Stimulated activated CD4-positive, alpha-beta T cell treated with anti-CD3 and anti-CD28 coated beads, Interleukin-2, amount 100 ng/mL, for 24 hours (primary cell): ENCODE measurements at places on chromosomes 6 and 20.

DNA sequence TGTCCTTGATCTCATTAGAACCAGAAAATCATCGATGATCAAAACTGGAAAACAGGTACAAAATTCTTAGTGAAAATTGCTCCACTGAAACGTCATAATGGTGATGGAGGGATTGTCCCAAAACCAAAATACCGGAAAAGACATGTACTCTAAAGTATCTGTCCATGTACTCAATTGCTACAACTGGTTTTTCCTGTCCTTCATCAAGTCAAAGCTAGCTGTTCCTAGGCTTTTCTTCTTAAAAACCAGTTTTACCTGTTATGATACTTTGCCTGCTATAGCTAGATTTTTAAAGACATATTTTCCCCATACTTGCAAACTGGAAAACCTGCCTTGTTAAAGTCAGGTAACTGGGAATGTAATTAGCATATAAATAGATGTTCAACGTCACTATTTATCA is 50.5 kb upstream of the LRRC1 start:
- no peak for DNase-seq

GRCh38 chr20:38435555-38435939 is 419 bp upstream of the SNHG17 start:
- DNase-seq, result no peak

DNA sequence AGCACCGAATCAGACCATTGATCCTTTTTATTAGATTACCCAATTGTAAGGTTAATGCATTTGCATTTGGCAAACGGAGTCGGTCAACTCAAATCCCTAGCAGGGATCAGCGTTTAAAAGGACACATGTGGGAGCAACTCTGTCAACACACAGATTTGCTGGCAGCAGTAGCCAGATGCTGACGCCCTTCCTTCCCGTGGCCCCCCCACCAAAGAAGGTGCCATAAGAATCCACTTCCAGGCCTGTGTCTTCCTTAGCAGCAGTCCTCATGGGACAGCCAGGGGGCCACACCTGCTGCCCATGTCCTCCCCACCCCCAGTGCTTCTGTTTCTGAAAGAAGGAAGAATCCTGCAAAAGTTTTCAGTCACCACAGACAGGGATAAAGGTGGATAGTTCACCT is 24.5 kb upstream of the MAFB start:
- DNase-seq, result no peak

GRCh38 chr6:22476811-22477390 is 92.5 kb upstream of the HDGFL1 start:
- no peak for DNase-seq

DNA sequence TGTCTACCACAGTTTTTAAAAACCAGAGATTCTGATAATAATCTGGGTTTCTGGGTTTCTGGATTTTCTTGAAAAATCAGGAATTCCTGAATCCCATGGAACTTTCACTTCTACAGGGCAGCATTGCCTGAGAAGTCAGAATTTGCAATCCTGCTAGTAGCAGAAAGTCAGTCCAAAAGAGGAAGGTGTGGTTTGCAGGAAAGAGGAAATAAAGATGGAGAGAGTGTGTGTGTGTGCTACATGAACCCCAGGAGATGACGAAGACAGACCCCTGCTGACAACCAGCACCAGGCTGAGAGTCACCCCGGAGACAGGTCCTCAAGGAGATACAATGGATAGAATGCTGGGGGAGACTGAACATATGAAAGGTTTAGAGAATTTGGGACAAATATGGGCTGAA is 44.9 kb downstream of the PRND start:
- DNase-seq, result no peak

GRCh38 chr20:19268426-19268825 is 56.0 kb downstream of the SLC24A3 start:
- no peak for DNase-seq

DNA sequence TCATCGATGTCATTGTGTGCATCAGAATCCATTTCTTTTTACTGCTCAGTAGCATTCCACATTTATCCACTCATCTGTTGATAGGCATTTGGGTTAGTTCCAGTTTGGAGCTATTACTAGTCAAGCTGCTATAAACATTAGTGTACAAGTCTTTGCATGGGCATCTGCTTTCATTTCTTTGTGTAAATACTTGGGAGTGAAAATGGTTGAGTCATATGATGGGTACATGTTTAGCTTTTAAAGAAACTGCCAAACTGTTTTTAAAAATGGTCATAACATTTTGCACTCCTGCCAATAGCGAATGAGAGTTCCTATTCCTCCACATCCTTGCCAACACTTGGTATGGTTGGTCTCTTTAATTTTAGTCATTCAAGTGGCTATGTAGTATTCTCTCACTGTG is 21.2 kb upstream of the SLC22A2 start:
- no peak for DNase-seq
